ENCODE measurements at places on chromosomes 1 and 21.

DNA sequence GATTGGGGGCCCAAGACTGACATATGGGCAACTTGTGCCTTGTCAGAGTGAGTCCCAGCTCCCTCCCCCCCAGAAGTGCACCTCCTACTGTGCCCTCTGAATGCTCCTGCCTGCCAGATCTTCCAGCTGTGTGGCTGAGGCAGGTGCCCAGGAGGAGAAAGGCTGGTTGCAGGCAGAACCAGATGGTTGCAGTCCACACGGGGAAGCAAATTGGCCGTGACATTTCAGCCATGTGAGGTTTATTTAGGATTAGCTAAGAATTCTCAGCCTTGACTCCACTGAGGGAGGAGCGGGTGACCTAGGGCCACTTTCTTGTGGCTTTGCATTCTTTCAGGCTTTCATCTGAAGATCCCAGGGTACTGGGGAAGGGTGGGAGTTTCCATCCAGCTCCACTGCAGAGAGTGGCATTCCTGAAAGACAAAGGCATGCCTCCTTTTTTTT is 33.8 kb downstream of the PEX14 start:
- no peak for DNase-seq

GRCh38 chr1:201715801-201716741 is 112.9 kb upstream of the IPO9 start:
- DNase-seq = peak; percentile 79

- DNase-seq = no peak
Measured at GRCh38 chr21:45261093-45261492, 26.6 kb downstream of the POFUT2 start.

DNA sequence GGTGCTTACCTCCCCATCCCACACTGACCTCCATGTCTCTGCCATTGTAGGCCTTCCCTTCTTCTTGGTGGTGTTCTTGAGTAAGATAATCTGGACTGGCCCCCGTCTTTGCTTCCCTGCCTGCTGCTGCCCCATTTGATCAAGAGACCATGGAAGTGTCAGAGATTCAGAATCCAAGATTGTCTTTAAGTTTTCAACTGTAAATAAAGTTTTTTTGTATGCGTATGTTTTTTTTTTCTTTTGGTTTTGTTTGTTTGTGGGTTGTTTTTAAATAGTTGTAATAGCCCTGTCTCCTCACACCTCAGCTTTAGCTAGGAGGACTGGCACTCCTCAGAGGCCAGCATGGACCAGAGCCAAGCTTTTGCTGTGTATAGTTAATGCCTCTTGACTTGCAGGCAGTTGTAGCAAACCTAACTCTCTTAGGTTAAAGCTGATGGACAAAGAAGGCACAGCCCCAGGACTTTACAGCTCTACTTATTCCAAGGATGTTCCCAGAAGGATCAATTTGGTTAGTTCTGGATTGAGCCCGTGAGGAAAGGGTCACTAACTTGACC is 5.6 kb upstream of the YBX1 start:
- no peak for DNase-seq

- peak; percentile 74 for DNase-seq
Measured at GRCh38 chr1:118151312-118151937, 33.6 kb downstream of the SPAG17 start.

- no peak for DNase-seq
Measured at GRCh38 chr1:96233422-96233821, 488.2 kb upstream of the PTBP2 start.

DNA sequence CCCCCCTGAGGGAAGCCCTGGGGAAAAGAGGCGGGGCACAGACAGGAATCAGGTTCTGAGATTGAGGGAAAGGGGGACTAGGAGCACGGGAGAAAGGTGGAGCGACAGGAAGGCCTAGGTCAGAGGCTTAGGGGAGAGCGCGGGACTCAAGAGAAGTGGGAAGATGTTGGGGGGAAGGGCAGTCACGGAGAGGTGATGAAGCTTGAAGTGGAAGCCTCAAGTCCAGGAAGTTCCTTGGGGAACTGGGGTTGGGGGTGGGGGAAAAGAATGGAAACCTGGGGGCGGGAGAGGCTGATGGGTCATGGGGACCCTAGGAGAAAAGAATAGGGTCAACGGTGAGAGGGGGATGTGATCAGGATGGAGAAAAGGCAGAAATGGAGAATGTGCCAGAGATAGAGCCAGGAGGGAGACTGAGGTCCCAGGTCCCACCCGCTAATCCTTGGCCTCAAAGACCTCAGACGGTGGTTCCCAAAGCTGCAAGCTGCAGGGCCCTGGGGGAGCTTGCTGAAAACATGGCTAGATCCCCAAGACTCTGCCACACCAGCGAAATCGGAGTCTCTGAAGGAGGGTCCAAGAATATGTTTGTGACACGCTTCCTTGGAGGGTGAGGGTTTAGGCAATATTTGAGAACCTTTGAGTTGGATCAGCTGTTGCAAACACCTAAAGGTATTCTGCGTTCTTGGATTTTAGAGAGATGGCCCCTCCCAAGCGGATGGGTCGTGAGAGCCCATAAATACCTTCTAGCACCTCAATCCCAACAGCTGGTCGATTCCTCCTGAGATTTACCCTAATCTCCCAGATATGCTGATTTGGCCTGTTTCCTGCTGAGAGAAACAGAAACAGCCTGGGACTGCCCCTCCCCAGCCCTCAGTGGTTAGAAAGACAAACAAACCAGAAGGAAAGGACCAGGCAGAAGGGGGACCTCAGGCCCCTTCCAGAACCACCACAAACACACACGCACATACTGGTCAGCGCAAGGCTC is 3.6 kb downstream of the C1orf232 start:
- DNase-seq = no peak

DNA sequence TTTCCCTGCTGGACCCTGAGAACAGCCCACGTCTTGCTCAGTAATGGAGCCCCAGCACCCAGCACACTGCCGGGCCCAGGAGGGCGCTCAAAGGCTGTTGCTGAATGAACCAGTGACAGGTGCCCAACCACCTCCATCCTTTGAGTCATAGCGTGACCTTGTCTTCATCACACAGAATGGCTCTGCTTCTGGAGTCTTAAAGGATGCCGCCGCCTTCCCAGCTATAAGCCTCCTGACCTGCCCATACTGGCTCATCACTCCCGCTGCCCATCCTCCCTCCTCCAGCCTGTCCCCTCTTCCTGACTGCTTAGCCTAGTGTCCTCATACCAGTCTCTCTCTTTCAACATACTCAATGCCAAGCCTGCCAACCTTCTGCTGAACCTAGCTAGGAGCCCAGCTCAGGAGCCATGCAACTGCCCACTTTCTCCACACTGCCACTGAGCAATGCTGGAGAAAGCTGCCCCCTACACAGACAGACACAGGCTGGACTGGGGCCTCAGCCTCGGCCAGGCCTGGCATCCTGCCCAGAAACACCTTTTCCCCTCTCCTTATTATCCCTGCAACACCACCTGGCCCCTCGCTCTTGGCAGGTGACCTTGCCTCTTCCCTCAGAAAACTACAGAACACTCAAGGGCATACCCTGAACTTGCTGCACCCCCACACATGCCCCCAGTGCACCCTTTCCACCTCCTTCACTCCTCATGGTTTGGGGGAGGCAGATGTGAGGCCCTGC is 14.1 kb downstream of the TTC39A start:
- DNase-seq = no peak

- DNase-seq = no peak
Measured at GRCh38 chr1:58318157-58319005, 228.1 kb downstream of the OMA1 start.

DNA sequence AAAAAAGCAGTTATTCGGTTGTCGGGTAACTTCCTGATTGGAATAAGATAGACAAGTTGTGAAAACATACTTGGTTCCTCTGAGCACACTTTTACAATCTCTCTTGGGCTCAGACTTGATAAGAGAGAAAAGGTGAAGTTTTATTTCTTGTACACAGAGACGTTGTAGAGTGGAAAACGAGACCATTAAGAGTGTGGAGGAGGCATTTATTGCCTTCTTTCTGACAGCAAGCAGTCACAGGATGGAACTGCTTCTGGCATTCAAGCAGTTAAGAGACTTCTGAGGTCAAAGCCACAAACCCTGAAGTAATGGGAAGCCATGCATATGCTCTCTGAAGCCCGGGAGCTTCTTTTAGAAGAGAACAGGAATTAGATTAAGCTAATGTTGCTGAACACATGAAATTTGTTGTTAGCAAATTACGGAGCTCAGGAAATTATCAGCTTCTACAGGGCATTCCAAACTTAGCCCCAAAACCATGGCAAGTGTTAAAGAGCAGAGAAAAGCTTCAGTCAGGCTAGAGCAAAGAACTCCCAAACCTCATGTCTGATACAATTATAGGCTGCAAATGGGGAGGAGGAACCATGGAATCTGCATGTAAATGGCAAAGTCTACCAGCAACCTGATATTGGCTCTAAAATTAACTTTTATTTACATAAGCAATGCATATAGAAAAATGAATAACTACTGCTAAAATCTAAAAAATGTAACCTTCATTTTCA is 26.0 kb downstream of the S1PR1 start:
- no peak for DNase-seq

DNA sequence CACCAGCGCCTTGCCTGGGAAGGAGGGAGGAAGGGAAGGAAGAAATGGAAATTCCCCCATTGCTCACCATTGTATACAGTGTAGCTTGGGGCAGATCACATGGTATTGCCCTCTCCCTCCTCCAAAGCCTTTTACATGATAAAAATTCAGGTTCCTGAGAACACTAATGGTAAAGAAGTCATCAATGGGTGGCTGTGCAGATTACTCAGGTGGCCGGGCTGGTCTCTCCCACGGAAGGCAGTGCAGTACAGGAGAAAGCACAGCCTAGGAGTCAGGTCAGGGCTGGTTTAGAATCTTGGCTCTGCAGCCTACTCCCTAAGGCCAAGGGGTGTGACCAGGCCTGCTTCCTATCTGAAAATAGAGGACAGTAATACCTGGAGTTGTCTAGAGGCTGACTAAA is 107.9 kb downstream of the SUSD4 start:
- no peak for DNase-seq

DNA sequence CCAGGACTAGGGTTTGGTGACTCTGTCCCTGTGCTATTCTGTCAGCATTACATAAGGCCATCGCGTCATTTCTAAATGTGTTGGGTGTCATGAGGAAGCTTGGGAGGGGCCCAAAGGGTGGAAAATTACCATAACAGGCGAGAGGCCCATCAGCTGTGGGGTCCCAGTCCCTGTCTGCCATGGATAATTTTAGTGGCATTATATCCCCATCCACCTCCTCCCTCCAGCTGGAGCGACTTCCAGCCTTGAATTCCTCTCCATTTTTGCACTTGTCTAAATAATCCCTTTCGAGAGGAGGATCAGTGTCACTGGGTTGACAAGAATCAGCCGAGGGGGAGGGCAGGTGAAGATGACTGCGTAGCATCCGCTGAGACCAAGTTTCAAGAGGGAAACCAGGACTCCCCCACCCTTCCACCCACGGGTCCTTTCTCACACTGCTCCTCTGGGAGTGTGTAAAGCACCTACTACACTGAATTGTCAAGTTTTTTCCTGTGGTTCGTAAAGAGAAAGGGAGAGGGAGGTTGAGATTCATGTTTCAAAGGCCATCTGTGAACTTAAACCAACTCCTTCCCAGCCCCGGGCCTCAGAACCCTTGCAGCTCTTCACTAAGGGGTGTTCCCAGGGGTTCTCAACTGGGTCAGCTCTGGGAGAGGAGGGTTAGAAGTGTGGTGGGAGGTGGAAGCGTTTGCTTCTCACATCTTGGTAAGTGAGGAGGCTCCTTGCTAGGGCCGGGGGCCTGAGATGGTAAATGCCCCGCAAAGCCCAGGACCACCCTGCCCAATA is 29.2 kb downstream of the VASH2 start:
- DNase-seq = peak; percentile 30

DNA sequence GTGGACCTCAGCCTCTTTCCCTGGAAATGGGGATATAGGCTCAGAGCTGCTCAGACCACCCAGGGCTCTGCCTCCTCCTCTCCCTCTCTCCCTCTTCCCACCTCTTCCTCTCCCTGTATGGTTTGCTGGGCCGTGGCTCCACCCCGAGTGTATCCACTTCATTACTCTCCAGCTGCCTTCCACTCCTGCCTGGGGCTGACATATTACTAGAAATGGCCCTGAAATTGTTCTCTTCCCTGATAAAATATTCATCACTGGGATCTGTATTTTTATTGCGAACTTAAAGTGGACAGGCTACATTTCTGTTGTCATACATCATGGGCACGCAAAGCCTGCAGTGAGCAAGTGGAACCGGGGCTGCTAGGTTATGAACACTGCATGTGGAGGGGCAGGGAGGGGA is 225.0 kb downstream of the HHAT start:
- DNase-seq = no peak

- no peak for DNase-seq
Measured at GRCh38 chr1:3575993-3576392, 35.3 kb downstream of the MEGF6 start.

DNA sequence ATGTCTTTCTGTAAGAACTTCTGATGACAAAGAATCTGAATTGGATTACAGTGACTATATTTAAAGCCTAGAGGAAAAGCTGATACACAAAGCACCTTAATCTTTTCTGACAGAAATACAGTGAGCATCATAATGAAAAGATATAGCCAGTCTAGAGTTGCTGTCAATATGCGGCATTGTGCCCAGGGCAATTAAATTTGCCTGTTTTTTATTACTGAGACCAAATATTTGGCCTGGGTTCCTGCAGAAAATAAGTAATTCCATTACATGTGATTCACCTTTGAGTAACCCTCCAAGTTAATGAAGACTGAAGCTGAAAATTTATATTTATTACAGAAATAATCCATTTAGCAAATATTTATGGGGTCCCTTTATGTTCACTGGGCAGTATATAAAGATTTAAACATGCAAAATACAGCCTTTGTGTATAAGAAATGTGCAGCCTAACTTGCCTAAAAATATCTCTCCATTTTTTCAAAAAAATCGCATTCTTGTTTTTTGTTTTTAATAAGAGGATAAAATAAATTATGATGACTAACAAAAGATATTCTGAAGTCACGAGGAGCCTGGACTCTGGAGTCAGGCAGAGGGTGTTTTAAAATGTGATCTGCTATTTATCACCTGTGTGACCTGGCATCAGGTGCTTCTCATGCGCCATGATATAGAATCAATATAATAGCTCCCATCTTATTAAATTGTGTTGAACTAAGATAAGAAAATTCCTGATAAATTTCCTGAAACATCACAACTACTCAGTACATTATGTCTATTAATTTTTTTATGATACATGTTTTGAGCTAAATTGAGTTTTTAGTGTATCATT is 83.6 kb downstream of the SGIP1 start:
- no peak for DNase-seq

- no peak for DNase-seq
Measured at GRCh38 chr1:66434096-66434495, 99.9 kb upstream of the SGIP1 start.

DNA sequence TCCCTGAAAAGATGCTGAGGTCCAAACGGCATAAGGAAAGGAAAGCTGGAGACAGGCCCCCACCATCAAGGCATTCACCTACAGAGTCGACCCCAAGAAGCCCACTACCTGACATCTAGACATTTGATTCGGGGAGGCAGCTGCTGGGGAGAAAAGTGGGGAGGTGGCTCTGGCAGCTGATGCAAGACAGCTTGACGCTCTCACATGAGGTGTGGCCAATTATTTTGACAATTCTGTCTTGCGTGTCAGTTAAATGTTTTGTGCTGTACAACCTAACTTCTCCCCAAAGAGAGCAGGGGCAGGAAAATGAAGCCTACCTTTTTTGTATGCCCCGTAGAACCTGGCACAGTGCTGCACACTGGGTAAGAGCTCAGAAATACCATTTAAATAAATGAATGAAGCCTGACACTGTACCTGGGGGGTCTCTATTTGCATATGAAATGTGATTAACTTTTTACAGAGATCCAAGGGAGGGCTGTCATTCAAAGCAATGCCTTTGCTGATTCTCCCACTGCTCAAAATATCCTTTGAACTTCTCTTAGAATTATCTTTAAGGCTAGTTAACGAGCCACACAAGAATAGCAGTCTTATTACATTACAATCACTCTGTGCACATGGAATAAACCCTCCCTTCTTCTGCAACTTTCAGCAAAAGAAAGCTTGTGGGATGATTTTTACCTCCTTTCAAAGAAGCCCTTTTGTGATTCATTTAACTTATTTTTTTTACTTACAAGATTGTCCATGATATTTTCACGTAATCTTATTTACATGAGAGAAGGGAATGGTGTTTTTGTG is 163.2 kb downstream of the TNR start:
- DNase-seq = no peak
